Hepatocyte (in vitro differentiated cells): ENCODE measurements at places on chromosomes 3 and 15.
A peak's percentile ranks its signal among the peaks of the same experiment; 100 is the strongest.

DNA sequence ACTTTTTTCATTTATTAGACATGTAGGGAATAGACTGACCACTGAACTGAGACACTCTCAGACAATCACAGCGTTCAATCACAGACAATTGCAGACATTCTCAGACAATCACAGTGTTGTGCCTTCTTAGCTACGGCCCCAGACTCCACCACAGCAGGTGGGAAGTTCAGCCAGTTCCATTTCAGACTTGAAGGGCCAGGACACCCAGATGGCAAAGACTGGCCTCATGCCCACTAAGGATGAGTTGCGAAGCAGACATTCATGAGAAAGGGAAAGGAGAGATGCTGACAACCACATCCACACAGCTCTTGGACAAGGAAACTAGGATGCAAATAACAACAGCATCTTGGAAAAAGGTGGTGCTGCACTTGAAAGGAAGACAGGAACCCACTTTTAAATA, 21.9 kb upstream of the ALDH1L1 start:
- H3K27ac ChIP-seq, result no peak overlapping the region
- H3K4me3 ChIP-seq, result no peak overlapping the region
- no peak for DNase-seq
- no peaks in the 10 kb centered on the region for H3K27me3 ChIP-seq

GRCh38 chr3:152786977-152787681, 47.8 kb upstream of the P2RY1 start:
- no peaks in the 10 kb centered on the region for H3K36me3 ChIP-seq
- no peaks in the 10 kb centered on the region for H3K4me1 ChIP-seq
- H3K27me3 ChIP-seq, result no peaks in the 10 kb centered on the region
- no peak overlapping the region for H3K4me3 ChIP-seq
- no peak overlapping the region for H3K27ac ChIP-seq
- DNase-seq, result no peak

- no peaks in the 10 kb centered on the region for H3K27me3 ChIP-seq
- H3K4me3 ChIP-seq, result no peak overlapping the region
- H3K36me3 ChIP-seq, result no peaks in the 10 kb centered on the region
- DNase-seq, result no peak
- peaks cover 10% of the 10 kb centered on the region for H3K4me1 ChIP-seq
These were observed 50.6 kb downstream of the MGLL start for GRCh38 chr3:127771746-127772145.

DNA sequence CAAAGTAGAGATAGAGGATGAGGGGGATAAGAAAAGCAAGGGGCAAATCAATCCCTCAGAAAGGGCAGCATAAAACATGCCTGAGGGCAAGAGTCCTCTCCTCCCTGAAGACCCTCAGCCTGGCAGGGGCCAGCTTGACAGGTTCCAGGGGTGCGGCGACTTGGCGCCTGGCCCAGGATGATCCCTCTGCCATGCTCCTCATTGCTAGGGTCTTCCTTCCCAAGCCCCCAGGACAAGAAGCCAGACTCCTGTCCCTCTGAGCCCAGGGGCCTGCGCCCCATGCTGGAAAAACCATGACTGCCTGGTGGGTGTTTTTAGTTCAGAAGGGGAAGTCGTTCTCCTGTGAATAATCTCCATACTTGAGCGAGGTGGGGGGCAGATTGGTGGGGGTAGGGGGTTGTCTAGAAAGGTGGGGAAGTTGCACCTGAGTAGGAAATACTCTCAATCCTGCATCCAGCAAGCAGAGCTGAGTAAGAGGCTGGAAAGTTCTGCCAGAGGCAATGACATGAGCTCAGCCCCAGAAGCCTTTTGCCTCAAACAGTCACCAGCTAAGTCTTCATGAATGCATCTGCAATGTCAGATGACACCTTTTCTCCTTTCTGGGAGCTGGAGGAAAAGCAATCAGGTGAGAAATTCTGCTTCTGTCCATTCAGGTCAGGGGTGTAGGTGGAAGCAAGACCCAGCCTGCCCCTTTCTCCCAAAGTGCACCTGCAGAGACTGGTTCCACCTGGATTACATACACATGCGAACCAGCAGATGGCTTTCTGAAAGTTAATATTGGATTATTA, 18.3 kb downstream of the SLC12A8 start:
- DNase-seq, result no peak
- H3K27me3 ChIP-seq, result no peaks in the 10 kb centered on the region
- H3K27ac ChIP-seq, result no peak overlapping the region
- H3K4me3 ChIP-seq, result no peak overlapping the region
- no peaks in the 10 kb centered on the region for H3K36me3 ChIP-seq

DNA sequence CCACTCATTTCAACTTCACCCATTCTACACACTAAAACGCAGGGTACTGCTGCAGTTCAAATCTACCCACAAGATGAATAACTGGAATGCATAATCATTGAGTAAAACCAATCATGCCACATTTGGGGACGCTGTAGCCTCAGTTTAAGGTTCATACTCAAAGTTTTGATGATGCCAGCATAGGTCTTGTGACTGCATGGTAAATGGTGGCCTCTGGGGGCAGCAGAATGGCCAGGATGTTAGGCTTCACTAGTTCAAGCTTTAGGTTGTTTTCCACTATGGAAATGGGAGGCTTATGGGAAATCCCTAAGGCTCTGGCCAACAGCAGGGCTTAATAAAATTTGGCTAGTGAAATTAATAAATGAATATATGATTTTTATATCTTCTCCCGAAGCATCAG, 104.3 kb upstream of the TSC22D2 start:
- DNase-seq, result no peak
- no peaks in the 10 kb centered on the region for H3K36me3 ChIP-seq
- H3K27ac ChIP-seq, result no peak overlapping the region
- H3K4me1 ChIP-seq, result peaks cover 3% of the 10 kb centered on the region

- H3K4me1 ChIP-seq, result no peaks in the 10 kb centered on the region
- no peak for DNase-seq
- no peak overlapping the region for H3K4me3 ChIP-seq
- no peaks in the 10 kb centered on the region for H3K27me3 ChIP-seq
These were observed 223.1 kb upstream of the CNTN6 start for GRCh38 chr3:869734-870133.

GRCh38 chr3:188082450-188082849, 71.5 kb upstream of the LPP start:
- no peaks in the 10 kb centered on the region for H3K36me3 ChIP-seq
- H3K4me1 ChIP-seq, result peaks cover 16% of the 10 kb centered on the region
- DNase-seq, result no peak
- no peak overlapping the region for H3K4me3 ChIP-seq
- no peak overlapping the region for H3K27ac ChIP-seq

DNA sequence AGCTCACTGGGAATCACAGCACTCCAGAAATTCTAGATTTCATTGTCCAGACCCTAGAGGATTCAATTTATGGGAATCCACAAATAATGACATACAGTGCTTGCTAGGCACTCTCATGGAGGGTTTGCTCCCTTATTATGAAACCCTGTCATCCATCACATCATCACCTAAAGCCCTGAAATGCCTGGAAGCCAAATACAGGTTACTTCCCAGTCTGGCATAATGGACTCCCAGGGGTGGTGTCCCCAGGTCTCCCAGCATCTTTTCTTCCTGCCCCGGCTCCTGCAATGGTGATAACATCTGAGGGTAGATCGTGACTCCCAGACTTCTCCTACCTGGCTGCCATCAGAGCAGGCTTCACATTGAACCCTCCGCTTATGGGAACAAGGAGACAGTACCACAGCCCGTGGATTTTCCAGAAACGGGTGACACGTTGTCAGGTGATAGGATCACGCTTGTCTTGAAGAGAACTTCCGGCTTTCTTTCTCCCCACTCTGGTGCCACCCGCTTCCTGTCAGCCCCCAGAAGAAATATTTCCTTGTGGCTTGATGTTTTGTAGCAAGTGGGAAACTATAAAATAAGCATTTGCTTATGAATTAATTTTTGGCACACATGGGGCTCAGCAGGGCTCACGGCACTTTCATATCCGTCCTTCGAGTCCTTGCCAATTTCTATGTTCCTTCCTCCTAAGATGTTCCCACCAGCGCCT, 238.7 kb upstream of the BHLHE40 start:
- no peak overlapping the region for H3K4me3 ChIP-seq
- peak overlapping the region; percentile 70 for H3K27ac ChIP-seq
- no peaks in the 10 kb centered on the region for H3K4me1 ChIP-seq
- no peak for DNase-seq
- H3K27me3 ChIP-seq, result no peaks in the 10 kb centered on the region

- H3K27ac ChIP-seq, result no peak overlapping the region
- no peak overlapping the region for H3K4me3 ChIP-seq
- H3K36me3 ChIP-seq, result no peaks in the 10 kb centered on the region
- DNase-seq, result no peak
- H3K27me3 ChIP-seq, result no peaks in the 10 kb centered on the region
These were observed 425.9 kb upstream of the ONECUT1 start for GRCh38 chr15:53216036-53216435.

GRCh38 chr3:51304230-51304629, 80.9 kb upstream of the MANF start:
- no peak overlapping the region for H3K27ac ChIP-seq
- no peaks in the 10 kb centered on the region for H3K36me3 ChIP-seq
- H3K27me3 ChIP-seq, result no peaks in the 10 kb centered on the region
- H3K4me1 ChIP-seq, result no peaks in the 10 kb centered on the region
- DNase-seq, result no peak

GRCh38 chr15:74782259-74783071, 585 bp downstream of the CSK start:
- H3K4me1 ChIP-seq, result peaks cover 46% of the 10 kb centered on the region
- H3K27ac ChIP-seq, result peak overlapping the region; percentile 60
- DNase-seq, result peak; percentile 52
- no peaks in the 10 kb centered on the region for H3K27me3 ChIP-seq

GRCh38 chr3:109631897-109632296, 294.6 kb upstream of the DPPA4 start:
- no peak overlapping the region for H3K4me3 ChIP-seq
- H3K27me3 ChIP-seq, result no peaks in the 10 kb centered on the region
- no peak for DNase-seq

GRCh38 chr15:62739507-62739906, 303.0 kb upstream of the TPM1 start:
- H3K27me3 ChIP-seq, result no peaks in the 10 kb centered on the region
- H3K27ac ChIP-seq, result no peak overlapping the region
- H3K4me1 ChIP-seq, result peaks cover 3% of the 10 kb centered on the region
- H3K36me3 ChIP-seq, result no peaks in the 10 kb centered on the region
- H3K4me3 ChIP-seq, result no peak overlapping the region

DNA sequence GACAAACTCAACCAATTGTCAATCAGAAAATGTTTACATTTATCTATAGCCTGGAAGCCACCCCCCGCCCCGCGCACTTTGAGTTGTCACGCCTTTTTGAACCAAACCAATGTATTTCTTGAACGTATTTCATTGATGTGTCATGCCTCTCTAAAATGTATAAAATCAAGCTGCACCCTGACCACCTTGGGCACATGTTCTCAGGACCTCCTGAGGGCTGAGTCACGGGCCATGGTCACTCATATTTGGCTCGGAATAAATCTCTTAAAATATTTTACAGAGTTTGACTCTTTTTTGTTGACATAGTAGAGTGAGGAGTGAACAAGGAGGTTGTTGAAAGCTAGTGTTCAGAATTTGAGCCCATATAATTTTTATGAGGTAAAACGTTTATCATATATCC, 6.5 kb downstream of the MCTP2 start:
- no peaks in the 10 kb centered on the region for H3K27me3 ChIP-seq
- no peak overlapping the region for H3K27ac ChIP-seq
- H3K4me3 ChIP-seq, result no peak overlapping the region
- DNase-seq, result no peak

DNA sequence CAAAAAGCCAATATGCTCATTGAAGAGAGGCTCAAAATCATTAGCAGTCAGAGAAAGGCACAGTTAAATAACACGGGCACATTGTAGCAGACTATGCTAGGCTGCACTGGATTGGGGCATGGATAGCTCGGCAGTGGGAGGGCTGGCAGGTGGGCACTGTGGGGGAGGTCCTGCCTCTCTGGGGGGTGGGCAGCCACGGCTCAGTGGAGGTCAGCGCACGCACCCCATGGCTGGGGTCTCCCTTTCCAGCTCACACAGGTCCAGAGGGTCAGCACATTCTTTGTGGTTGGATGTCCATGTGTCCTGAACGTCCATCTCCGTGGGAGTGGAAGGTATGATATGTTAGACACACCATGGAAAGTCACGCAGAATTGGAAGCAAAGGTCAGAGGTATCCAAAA, 18.4 kb upstream of the MGLL start:
- no peaks in the 10 kb centered on the region for H3K27me3 ChIP-seq
- H3K4me3 ChIP-seq, result no peak overlapping the region
- no peaks in the 10 kb centered on the region for H3K4me1 ChIP-seq

DNA sequence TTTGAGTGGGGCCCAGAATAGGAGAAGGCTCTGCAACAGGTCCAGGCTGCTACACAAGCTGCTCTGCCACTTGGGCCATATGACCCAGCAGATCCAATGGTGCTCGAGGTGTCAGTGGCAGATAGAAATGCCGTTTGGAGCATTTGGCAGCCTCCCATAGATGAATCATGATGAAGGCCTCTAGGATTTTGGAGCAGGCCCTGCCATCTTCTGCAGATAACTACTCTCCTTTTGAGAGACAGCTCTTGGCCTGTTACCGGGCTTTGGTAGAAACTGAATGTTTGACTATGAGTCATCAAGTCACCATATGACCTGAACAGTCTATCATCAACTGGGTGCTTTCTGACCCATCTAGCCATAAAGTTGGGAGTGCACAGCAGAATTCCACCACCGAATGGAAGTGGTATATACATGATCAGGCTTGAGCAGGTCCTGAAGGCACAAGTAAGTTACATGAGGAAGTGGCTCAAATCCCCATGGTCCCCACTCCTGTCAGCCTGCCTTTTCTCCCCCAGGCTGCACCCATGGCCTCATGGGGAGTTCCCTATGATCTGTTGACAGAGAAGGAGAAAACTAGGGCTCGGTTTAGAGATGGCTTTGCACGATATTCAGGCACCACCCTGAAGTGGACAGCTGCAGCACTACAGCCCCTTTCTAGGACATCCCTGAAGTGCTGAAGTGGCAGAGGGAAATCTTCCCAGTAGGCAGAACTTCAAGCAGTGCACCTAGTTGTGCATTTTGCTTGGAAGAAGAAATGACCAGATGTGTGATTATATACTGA, 971.4 kb downstream of the MCTP2 start:
- no peak overlapping the region for H3K4me3 ChIP-seq
- H3K27me3 ChIP-seq, result no peaks in the 10 kb centered on the region
- H3K4me1 ChIP-seq, result no peaks in the 10 kb centered on the region
- H3K27ac ChIP-seq, result no peak overlapping the region
- H3K36me3 ChIP-seq, result no peaks in the 10 kb centered on the region

DNA sequence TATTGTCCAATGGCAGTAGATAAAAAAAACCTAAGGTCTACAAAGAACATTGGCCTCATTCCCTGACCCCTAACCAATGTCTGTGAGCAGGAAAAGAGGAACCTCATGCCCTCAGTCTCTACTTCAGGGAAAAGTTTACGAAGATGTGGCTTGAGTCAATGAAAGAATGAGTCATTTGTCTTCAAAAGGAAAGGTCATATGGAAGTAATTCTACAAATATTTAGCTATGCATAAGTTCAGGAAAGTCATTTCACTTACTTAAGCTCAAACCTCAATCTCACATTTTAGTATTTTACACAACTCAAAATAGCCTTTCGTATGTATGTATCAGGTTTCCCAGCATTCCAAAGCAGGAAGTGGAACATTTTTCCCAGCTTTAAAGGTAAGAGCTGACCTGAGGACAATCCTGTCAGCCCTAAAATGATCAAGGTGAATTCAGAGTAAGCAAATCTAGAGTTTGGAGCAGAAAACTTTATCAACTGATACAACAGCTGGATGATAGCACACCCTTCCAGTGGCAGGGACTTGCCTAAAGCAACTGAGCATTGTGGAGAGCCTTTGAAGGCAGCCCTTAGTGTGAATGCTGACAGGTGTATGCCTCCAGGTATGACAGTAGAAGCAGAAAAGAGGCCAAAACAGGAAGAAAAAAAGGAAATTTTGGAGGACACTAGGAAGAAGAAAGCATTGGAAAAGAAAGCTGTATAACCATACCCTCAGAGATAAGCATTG, 53.9 kb upstream of the ACKR4 start:
- H3K27ac ChIP-seq, result peak overlapping the region; percentile 78
- H3K36me3 ChIP-seq, result no peaks in the 10 kb centered on the region
- H3K4me1 ChIP-seq, result peaks cover 13% of the 10 kb centered on the region
- DNase-seq, result peak; percentile 26
